ENCODE measurements at places on chromosomes 7 and 10.
A peak's percentile ranks its signal among the peaks of the same experiment; 100 is the strongest.

- no peak for DNase-seq
Measured at GRCh38 chr7:69334701-69335100, 263.6 kb upstream of the AUTS2 start.

DNA sequence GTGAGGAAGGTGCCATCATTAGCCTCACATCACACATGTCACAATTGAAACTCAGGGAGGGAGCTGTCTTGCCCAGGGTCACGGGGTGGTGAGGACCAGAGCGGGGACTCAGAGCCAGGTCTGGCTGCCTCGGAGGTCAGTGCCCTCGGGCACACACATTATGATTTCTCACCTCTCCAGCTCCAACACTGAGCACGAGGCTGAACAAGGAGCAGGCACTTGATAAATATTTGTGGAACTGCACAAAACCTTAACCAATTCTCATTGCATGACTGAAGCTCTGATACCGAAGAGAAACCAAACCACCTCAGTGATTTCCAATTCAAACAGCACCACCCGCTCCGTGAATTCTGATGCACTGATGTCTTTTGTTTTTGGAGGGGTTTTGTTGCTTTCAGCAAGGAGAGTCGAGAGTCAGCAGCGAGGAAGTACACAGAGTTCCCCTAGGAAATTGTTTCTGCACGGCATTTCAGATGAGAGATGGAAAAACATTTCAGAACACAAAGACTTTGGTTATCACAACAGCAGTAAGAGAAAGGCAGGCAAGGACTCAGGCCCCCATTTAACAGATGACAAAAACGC lies 55.3 kb upstream of the ZMIZ1 start:
- DNase-seq: no peak

- DNase-seq: no peak
Measured at GRCh38 chr7:85014936-85015660, 171.8 kb downstream of the SEMA3D start.

DNA sequence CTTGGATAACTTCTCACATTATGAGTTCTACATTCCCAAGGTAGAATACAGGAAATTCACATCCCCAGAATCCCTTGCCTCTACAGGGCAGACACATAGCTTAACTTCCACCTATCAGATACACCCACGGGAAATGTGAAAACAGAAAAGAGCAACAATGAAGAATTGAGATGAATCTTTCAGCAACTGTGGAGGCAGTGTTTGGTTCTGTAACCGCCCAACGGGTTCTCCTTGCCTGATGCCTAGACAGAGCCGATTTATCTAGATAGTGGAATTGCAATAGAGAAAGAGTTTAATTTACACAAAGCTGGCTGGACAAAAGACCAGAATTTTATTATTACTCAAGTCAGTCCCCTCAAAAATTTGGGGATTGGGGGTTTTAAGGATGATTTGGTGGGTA lies 138.8 kb downstream of the MTPAP start:
- DNase-seq: no peak

GRCh38 chr10:100370714-100371481 lies 23.9 kb downstream of the SCD start:
- peak; percentile 68 for DNase-seq

DNA sequence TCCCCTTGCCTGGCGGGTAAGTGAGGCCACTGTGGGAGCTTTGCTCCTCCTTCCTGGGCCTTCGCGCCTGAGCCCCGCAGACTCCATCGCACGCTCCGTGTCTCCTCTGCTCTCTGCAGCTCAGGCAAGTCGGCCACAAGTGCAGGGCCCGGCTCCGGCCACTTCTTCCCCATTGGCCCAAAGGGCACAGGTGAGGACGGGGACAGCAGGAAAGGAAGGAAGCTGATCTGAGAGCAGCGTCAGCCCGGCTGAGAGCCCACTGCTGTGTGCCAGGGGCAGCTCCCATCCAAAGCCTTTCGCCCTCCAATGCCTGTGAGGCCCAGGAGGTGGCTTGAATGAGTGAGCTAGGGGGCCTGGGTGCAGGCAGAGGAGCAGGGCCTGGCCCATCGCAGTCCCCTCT lies 33.7 kb upstream of the RHEB start:
- DNase-seq: peak; percentile 8

DNA sequence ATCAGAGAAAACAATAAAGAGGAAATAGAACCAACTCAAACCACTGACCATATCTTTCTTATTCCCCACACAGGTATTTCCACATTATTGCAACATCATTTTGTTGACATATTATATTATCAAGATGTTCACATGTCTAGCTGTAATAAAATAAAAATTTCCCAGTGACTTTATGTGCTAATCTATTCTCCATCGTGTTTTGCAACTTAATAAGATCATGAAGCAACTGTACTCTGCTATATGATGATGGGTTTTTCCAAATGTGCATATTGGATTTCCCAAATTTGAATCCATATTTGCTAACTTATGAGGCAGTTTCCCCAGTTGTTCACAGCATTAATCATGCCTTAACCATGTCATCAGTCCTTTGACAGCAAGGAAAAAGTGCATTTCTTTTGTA lies 127.8 kb downstream of the ITGB8 start:
- DNase-seq: no peak

- peak; percentile 76 for DNase-seq
Measured at GRCh38 chr10:98045785-98046389, 15.5 kb upstream of the CRTAC1 start.

DNA sequence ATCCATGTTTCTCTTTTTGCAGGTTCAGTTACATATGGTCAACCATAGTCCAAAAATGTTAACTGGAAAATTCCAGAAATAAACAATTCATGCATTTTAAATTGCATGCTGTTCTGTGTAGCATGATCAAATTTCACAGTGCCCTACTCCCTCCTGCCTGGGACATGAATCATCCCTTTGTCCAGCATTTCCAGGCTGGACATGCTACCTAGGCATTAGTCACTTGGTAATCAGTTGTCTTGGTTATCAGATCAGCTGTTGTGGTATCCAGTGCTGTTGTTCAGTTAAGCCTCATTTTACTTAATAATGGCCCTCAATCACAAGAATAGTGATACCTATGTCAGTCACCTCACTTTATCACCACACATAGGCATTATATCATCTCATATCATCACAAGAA lies 7.3 kb upstream of the PNLIP start:
- no peak for DNase-seq

DNA sequence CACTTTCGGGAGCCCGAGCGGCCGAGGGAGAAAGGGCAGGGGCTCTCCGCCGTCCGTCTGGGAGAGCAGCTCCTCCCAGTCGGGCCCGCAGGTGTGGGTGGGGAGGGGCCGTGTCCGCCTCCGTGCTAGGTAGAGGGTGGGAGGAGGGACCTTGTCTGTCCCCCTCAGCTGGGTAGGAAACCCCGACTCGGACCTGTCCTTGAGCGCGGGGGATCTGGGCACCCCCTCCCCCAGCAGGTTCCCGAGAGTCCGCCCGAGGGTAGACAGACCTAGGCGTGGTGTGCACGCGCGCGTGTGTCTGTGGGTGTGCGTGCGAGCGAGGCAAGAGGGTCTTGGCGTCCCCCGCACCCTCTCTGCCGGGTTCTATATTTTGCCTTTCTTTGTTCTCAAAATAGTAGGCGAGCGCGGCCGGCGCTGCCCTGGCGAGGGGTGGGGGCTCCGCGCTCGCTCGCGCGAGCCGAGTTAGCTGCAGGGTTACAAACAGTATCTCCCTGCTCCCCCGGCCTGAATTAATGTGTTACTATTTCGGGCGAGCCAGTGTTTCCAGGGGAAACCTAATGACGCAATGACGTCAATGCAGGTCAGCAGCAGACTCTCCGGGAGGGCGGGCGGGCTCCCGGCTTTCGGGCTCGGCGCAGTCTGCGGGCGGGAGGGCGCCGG lies 73.9 kb upstream of the LEP start:
- DNase-seq: peak; percentile 81

DNA sequence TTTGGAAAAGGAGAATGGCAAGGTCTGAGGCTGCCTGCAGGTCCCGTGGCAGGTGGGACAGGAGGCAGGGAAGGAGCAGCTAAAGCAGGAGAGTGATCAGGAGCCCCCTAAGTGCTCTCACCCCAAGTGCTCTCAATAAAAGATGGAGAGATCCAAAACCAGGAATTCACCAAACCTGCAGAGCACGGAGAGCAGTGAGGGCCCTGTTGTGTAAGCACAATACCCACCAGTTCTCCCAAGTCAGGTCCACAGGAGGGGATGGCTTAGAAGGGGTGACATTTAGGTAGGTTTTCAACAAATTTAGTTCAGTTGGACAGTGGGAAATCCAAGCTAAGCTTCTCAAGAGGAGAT lies 40.8 kb downstream of the GNA12 start:
- DNase-seq: no peak
